Activated CD8-positive, alpha-beta memory T cell treated with anti-CD3 and anti-CD28 coated beads for 4 hours (primary cell): ENCODE measurements at places on chromosomes 11 and 22.

- no peak for DNase-seq
Observed at GRCh38 chr11:12097219-12097618, 13.2 kb upstream of the MICAL2 start.

- DNase-seq, result no peak
Observed at GRCh38 chr11:30452842-30453241, 129.9 kb downstream of the ARL14EP start.

GRCh38 chr11:60129853-60130252 is 41.4 kb downstream of the MS4A2 start:
- no peak for DNase-seq

- no peak for DNase-seq
Observed at GRCh38 chr11:36513965-36514364, 3.9 kb upstream of the TRAF6 start.

DNA sequence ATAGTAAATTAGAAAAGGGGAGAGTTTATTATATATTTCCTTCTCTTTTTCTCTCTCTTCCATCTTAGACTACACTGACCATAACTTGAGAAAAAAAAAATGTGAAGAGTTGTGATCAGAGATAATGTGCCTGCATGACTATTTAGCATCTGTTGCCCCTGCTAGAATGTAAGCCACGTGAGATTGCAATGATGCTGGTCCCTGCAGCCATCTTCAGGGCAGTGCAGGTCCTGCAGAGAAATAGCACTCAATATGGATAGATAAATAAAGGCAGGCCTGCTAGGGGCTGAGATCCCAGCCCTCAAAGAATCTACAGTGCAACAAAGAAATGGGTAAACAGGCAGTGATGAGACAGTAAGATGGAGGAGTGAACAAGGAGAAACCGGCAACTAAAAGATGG is 7.8 kb upstream of the DKK3 start:
- DNase-seq, result no peak

- no peak for DNase-seq
Observed at GRCh38 chr22:49077036-49077393, 750.7 kb downstream of the BRD1 start.

- no peak for DNase-seq
Observed at GRCh38 chr11:64729851-64730382, 6.9 kb upstream of the NRXN2 start.

- DNase-seq, result no peak
Observed at GRCh38 chr11:14872032-14872431, 20.0 kb downstream of the CYP2R1 start.

DNA sequence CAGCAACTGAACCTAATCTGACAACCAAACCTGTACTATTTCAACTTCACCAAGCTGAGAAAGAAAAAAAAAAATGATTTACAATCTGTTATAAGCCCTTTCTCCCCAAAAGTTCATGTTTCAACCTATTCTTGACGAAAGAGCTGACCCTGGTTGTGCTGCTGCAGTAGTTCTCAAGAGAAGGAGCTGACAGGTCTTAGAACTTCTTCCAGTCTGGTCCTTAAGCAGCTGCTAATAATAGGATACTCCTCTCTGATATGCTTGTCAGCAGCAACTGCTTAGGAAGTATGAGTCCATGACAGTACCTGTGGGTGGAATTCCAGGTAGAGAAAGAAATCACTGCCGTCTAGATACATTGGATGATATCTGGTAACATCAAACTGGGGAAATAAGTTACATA is 735.1 kb upstream of the CCDC90B start:
- no peak for DNase-seq

- DNase-seq, result no peak
Observed at GRCh38 chr11:113623114-113623513, 83.0 kb downstream of the TMPRSS5 start.

GRCh38 chr11:71298761-71299181 is 46.4 kb upstream of the SHANK2 start:
- DNase-seq, result no peak

GRCh38 chr11:32374261-32374711 is 61.1 kb downstream of the WT1 start:
- DNase-seq, result no peak

DNA sequence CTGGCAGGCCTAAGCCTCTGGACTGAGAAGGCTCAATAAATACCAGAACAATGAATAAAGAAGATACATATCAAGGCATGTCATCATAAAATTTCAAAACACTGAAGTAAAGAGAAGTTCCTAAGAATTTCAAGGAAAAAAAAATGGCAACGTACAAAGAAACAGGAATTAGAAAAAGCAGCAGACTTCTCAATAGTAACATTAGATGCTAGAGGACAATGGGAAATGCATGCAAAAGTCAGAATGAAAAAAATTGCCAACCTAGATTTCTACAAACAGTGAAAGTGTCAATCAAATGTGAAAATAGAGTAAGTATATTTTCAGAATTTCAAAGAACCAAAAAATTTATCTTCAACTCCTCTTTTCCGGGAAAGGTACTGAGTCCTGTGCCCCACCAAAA is 125.0 kb downstream of the KCNC1 start:
- no peak for DNase-seq

GRCh38 chr11:76526878-76527277 is 82.1 kb downstream of the EMSY start:
- DNase-seq, result no peak

DNA sequence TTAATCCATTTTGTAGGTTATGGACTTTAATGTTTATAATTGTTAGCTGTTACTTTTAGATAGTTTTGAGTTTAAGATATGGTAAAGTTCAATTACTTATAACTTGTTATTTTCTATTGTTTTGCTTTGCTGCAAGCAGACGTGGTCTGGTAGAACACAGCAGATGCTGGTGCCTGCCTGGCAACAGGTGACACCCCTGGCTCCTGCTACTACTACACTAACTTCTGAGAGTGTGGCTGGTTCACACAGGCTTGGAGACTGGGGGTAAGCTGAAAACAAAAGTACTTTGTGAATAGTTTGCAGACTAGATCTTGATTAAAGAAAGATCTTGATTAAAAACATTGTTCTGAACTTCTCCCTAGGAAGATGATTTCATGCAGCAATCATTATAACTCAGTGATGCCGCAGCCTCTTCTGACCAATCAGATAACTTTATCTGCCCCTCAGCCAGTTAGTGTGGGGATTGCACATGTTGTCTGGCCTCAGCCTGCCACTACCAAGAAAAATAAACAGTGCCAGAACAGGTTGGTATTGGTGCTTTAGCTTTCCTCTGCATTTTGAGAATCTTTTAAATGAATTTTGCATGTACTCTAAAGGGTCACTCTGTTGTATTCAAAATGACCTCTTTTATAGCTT is 90.4 kb downstream of the HIPK3 start:
- no peak for DNase-seq

GRCh38 chr22:42080287-42080686 is 787 bp downstream of the SMDT1 start:
- DNase-seq, result no peak

DNA sequence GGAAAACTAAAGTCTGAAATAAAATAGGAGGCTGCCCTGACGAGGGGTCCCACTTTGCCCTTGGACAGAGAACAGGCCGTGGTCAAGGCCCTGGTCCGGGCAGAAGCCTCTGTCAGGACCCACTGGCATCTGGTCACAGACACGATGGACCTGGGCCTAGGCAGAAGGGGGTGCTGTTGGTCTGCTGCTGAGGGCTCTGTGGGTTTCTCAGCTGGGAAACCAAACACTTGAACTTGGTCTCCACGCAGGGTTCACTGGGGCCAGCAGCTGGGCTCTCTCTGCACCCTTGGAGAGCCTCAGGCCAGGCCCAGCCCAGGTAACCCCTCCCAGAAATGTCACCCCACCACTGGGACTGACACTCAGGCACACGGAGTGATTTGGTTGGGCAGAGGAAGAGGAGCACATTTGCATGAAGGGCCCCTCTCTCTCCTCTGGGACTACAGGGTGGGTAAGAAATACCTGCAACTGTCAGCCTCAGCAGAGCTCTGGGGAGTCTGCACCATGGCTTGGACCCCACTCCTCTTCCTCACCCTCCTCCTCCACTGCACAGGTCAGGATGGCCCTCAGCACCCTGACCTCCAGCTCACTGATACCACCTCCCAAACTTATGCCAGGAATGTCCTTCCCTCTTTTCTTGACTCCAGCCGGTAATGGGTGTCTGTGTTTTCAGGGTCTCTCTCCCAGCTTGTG is 48.1 kb upstream of the TOP3B start:
- DNase-seq, result no peak

GRCh38 chr11:6442441-6442840 is 1.7 kb upstream of the HPX start:
- DNase-seq, result no peak

- no peak for DNase-seq
Observed at GRCh38 chr11:115360186-115360824, 143.9 kb downstream of the CADM1 start.
